NCI-H146 (cell line): ENCODE measurements at places on chromosomes 12 and 14.

DNA sequence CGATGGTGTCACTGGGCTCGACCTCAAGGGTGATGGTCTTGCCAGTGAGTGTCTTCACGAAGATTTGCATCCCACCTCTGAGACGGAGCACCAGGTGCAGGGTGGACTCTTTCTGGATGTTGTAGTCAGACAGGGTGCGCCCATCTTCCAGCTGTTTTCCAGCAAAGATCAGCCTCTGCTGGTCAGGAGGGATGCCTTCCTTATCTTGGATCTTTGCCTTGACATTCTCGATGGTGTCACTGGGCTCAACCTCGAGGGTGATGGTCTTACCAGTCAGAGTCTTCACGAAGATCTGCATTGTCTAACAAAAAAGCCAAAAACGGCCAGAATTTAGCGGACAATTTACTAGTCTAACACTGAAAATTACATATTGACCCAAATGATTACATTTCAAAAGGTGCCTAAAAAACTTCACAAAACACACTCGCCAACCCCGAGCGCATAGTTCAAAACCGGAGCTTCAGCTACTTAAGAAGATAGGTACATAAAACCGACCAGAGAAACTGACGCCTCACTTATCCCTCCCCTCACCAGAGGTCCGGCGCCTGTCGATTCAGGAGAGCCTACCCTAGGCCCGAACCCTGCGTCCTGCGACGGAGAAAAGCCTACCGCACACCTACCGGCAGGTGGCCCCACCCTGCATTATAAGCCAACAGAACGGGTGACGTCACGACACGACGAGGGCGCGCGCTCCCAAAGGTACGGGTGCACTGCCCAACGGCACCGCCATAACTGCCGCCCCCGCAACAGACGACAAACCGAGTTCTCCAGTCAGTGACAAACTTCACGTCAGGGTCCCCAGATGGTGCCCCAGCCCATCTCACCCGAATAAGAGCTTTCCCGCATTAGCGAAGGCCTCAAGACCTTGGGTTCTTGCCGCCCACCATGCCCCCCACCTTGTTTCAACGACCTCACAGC, 717 bp downstream of the UBC start:
- no peak for DNase-seq

DNA sequence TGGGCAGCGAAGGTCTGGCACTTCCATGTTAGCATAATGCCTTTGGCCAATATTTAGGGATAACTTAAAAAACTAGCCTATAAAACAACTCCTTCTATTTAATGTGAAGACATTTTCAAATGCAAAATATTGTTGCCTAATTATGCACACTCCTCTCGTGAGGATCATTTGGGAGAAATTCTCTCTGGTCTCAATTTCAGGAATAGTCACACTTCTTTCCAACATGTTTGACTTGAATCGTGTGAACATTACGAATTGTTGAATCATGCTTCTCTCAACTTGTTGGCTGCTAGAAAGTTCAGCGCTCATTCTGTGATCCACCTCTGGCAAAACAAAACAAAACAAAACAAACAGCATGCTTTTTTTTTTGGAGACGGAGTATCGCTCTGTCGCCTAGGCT, 313.2 kb downstream of the SEC23A start:
- DNase-seq: no peak

DNA sequence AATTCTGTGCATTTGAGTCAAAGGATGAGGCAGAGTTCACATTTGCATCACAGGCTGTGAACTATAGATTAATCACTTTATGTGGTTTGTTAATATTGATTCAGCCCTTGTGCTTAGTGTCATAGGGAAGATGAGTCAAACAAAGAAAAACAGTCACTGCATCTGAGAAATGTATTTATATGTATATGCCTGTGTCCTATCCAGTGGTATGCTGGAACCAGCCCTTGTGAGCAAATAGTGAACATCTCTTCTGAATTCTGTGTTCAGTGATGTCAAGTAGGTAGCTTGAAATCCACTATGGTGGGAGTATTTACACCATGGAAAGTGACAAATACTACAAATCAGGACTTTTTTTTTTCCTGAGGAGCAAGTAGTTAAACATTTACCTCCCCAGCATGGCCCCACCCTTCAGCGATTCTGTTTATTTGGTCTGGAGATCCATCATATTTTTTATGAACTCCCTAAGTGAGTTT, 128.5 kb downstream of the HMGA2 start:
- DNase-seq: no peak

- DNase-seq: no peak
These were observed 27.0 kb downstream of the RHOF start for GRCh38 chr12:121766290-121767039.

GRCh38 chr12:51505360-51506105, 80.9 kb downstream of the SLC4A8 start:
- DNase-seq: no peak

DNA sequence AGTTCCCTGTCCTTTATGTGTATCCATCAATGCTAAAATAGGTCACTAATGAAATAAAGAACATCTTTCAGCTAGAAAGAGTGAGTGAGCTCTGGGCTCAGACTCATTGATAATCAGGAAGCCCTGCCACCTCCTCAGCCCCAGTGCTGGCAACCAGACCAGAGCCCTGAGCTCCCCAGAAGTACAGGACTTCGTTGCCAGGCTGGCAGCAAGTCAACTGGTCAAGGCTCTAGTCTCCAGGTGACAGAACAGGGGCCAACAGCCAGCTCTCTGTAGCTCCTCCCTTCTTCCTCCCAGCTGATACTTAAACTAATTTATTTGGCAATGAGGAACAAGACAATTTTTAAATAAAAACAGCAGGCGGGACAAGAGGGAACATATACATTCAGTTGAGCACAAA, 145.3 kb downstream of the EGLN3 start:
- DNase-seq: no peak

- DNase-seq: peak; percentile 90
These were observed 267.7 kb downstream of the RASSF9 start for GRCh38 chr12:85568395-85569103.

GRCh38 chr12:59580050-59580449, 15.8 kb upstream of the SLC16A7 start:
- no peak for DNase-seq

GRCh38 chr14:35133542-35134328, 11.4 kb downstream of the PRORP start:
- DNase-seq: no peak

DNA sequence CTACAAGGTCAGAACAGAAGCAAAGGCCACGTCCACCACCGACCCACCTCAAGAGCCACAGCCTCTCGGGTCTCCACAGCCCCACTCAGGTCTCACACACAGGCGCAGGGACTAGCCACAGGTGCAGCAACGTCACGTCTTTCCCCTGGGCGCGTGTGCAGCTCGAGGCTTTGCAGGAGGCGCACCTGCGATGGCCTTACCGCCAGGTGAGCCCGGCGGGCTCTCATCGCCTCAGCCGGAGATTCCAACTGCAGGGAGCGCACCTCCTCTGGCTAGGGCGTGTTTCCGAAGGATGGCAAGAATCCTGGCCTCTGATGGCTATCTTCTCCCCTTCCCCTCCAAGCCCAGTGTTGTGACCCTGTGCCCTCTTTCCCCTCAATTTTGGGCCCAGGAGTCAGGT, at the start of gene HIGD1C:
HIGD1C (plus strand) TSS at position 35 of the 400 bp plus-strand sequence. CDS start 1,455 bp downstream, outside the sequence.
- DNase-seq: no peak

DNA sequence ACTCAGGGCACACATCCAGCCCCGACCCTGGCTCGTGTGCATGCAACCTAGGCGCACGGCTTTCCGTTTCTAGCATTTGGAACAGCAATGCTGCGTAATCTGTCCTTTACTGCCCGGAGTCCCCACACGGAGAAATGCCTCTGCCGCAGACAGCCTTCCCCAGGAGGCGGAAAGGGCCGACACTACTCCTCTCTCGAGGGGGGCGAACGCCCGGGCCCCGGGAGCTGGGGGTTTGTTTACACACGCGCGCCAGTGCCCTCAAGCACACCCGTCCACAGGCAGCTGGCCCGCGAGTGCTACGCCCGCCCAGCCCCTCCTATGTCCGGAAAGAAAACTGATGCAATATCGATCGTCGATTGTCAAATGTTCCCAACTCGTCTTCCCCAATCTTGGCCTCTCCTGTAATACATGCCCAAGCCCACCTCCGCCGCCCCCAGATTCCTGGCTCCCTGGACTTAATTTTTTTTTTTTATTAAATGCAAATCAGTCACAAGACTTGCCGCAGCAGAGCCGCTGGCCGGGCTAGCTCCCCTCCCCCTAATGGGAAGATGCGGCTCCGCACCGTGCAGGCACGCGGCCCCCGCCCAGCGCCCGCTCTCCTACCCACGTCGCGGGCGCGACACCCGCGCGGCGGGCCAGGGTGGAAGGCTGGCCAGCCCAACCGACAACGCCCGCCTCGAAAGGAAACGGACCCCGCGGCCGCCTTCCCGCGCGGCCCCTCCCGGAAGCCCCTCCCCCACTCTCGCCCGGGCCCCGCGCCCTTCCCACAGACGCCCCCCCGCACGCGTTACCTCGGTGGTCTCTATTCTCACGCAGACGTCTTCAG, 642 bp downstream of the SLC38A2 start:
- peak; percentile 83 for DNase-seq

DNA sequence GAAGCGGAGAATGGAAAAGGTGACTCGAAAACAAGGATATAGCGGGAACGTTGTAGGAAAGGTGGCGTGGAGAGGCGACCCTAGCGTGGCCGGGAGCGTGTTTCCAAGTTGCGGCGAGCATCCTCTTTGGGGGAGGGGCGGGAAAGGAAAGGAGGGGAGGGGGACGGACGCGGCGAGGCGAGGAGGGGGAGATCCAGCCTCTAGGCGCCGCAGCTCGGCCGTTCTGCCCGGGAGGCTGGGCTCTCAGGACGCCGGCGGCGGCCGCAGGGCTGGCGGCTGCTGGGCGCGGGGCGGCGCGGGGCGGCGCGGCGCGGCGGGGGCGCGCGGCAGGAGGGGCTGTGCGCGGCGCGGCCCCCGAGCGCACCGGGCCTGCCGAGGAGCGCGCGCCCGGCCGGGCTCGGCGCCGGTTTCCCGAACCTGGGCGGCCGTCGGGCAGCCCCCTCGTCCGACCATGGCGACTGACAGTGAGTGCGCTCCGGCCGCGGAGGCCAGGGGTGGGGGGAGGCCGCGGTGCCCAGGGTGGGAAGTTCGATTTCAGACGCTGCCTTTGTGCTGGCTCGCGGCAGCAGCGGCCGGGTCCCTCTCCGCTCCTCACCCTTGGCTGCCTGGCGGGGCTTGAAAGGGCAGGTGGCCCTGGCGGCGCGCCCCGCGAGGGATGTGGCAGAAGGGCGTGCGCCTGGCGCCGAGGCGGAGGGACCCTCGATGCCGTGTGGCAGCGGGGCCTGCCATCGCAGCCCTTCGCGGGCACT, 50.3 kb downstream of the SNAPC1 start:
- DNase-seq: peak; percentile 43

- DNase-seq: no peak
These were observed 244.3 kb upstream of the NOVA1 start for GRCh38 chr14:26841920-26842741.

GRCh38 chr12:5083955-5084849, 40.5 kb downstream of the KCNA5 start:
- DNase-seq: peak; percentile 65

- no peak for DNase-seq
These were observed 21.3 kb upstream of the SERPINA6 start for GRCh38 chr14:94344389-94344788.

DNA sequence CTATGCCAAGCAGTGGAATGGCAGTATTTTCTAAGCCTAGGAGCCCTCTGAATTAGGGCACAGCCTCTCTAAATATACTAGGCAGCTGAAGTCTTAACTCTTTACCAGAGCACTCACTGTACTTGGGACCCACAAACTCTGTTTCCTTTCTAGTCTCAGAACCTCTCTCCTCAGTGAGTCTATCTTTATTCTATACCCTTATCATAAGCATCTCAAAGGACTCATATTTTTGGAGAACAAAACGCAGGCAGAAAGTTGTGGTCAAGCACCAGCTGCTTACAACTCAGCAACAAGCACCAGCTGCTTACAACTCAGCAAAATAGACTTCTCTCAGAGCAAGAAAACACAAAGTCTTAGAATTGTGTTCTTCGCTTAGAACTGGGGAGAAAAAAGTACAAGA, 993 bp downstream of the CCDC196 start:
- no peak for DNase-seq

DNA sequence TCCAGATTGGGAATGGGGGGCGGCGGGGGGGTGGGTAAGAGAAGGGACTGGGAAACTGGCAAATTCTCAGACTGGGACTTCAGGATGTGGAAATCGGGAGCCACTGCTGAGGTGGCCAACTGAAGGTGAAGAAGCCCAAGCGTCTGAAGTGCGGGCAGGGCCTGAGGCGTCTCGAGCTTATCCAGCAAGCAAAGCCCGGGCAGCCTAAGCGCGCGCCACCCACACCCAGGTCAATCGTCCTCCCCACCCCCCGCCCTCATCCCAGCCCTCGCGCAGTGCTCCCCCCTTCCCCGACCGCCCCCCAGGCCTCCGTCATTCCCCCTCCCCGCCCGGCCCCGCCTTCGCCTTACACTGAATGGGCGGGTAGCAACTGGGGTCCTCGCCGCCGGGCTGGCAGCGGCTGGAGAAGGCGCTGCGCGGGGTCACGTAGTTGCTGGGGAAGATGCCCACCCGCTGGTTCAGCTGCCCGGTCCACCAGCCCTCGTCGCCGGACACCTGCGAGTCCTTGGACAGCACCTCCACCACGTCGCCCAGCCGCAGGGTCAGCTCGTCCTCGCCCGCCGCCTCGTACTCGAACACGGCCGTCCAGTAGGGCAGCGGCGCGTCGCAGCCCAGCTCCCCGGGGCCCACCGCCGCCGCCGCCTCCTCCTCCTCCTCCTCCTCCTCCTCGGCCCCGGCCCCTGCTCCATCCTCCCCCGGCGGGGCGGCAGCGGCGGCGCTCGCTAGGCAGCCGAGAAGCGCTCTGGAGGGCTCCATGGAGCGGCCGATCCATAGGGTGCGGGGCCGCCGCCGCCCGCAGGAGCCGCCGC, 693 bp downstream of the MAP3K9 start:
- DNase-seq: peak; percentile 67

DNA sequence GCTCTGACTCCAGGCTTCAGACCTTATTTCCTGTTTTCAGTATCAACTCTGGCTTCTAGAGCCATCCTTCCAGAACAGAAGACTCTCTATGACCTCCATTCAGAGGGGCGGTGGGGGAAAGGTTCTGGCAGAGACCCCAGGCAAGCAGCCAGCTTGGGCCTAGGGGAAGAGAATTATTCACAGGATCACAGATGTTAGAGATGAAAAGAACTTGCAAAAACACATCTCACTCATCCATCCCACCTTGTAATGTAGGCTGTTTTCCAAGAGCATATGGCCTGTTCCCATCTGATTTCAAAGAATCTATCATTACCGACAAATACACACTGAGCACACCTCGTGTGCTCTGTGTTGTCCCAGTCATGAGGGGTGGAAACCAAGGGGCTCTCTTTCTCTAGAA, 131.9 kb downstream of the GRIN2B start:
- DNase-seq: no peak
